ENCODE measurements at places on chromosomes 7 and 10. TPM values are rescaled to one million over a fixed set of nuclear protein-coding genes. Genes with fewer than 3 reads are reported as not detected.

The MYH16 gene
- total RNA-seq: not detected

The LIPM gene
- under 0.01 TPM for total RNA-seq

The HOXA11 gene
- 2.1 TPM for total RNA-seq

The TEX36 gene
- total RNA-seq: not detected

The CRHR2 gene
- under 0.01 TPM for total RNA-seq

The LBX1 gene
- 3.1 TPM for total RNA-seq

Data from skeletal muscle tissue (tissue), 5 donors.